ENCODE measurements at places on chromosomes 12 and 14.

DNA sequence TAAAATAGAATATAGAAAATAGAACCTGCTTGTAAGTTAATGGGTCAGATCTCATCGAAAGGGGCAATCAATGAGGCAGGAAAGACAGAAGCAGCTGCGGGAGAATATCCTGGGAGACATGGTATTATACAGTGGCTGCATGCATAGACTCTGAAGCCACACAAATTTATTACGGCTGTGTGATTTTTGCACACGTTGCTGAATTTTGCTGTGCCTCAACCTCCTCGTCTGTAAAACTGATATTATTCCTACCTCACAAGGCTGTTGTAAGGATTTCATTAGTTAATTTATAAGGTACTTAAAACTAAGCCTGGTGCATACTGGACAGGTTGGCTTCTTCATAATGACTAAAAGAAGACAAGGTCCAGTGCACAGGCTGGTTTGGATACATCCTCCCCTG, 52.3 kb downstream of the ARMH4 start:
- DNase-seq: no peak

GRCh38 chr14:34562776-34563150, 23.3 kb upstream of the EAPP start:
- no peak for DNase-seq

DNA sequence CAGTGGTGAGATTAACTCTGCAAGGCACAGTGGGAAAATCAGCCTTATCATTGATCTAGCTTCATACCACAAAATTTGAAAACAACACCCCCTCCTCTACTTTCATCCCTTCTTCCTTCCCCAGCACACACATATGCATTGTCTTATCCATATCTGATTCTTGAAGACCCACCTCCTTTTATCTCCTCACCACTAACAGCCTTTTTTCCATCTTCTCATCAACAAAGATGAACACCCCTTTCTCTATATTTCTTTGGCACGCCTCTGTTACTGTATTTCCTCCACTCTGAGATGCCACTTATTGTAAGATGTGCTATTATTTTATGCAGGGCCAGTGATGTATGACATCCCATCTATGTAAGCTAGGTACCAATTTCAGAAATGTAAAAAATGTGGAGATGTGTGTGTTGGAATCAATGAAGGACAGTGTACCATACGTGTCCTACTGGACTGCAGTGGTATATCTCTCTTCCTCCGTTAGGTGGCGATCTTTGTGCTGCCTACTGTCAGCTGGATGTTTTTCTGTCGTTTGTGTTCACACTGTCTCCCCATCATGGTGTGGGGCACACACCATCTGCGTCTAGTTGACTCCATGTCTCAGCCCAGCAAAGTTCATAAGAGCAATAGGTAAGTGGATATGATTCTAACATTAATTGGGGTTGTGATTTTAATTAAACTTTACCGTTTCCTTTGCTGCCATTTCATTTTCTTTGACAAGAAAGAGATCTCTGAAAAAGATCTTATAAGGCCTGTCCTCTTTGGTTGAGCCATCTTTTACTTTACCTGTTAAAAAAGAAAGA, 24.0 kb downstream of the CCDC38 start:
- no peak for DNase-seq

- DNase-seq: no peak
These were observed 90.7 kb downstream of the PLEKHA5 start for GRCh38 chr12:19220205-19220604.

DNA sequence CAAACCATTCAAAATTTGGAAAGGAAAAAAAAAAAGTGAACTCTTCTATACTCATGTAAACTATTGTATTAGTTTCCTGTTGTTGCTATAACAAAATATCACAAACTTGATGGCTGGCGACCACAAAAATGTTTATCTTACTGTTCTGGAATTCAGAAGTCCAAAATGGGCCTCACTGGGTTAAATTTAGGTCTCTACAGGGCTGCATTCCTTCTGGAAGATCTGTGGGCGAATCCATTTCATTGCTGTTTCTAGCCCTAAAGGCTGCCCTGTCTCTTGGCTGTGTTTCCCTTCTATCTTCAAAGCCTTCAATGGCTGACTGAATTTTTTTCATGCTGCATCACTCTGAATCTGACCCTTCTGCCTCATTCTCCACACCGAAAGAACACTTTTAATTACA, 105.1 kb upstream of the NAV3 start:
- peak; percentile 68 for DNase-seq

GRCh38 chr12:38053113-38053512, 263.5 kb upstream of the ALG10B start:
- no peak for DNase-seq

GRCh38 chr12:45939759-45940158, 50.6 kb downstream of the SCAF11 start:
- DNase-seq: no peak

DNA sequence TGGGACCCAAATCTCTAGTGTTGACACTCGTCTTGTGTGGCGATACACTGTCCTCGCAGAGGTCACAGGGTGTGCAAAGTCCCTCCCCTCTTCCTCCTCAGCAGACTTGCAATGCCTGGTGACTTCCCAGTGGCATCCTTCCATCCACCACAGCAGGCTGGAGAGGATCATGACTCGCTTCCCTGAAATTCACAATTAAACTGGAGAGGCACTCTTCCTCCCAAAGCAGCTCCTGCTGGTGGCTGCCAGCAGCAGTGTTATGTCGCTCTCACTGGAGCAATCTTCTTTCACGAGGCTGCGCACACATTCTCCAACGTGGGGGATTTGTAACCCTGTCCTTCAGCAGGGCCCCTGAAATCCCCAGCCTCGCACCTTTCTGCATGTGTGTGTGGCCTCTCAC, 145.2 kb upstream of the TMCC3 start:
- DNase-seq: no peak
